ENCODE measurements at places on chromosomes 7 and 10.
A peak's percentile ranks its signal among the peaks of the same experiment; 100 is the strongest.

GRCh38 chr10:72075376-72076115 is 12.8 kb downstream of the SPOCK2 start:
- DNase-seq, result no peak

DNA sequence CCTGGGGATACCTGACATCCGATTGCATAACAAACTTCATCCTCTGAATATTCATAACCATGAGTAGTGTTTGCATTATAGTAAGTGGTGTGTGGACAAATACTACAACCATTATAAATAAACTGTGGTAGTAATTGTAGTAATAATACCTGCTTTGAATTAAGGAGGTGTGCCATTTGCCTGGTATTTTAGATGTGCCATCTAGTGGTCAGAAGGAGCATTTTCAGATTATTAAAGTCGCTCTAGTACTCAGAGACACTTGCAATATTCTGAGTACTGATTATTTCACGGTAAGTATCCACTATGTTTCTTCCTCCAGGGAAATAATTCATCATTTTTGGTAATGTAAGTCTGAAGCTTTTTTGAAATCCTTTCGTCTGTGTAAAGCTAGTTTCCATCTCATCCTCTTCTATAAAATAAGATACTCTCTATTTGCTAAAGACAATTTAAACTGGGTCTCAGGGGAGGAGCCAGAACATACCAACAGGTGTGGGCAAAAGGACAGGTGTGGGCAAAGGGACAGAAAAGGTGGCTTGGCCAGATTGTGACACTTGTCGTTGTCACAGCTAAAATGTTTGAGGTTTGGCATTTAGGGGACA is 115.3 kb upstream of the WDR11 start:
- peak; percentile 9 for DNase-seq

DNA sequence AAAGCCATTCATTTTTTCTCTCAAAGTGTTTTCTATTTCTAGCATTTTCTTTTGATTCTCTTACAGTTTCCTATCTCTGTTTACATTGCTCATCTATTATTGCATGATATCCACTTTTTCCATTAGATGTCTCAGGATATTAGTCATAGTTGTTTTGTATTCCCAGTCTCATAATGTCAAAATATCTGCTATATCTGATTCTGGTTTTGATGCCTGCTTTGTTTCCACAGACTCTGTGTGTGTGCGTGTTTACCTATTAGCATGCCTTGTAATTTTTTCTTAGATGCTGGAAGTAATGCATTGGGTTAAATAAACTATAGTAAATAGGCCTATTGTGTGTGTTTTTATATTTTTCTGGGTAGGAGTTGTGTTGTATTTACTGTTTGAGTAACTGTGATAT is 1126.3 kb downstream of the SORCS1 start:
- DNase-seq, result no peak

DNA sequence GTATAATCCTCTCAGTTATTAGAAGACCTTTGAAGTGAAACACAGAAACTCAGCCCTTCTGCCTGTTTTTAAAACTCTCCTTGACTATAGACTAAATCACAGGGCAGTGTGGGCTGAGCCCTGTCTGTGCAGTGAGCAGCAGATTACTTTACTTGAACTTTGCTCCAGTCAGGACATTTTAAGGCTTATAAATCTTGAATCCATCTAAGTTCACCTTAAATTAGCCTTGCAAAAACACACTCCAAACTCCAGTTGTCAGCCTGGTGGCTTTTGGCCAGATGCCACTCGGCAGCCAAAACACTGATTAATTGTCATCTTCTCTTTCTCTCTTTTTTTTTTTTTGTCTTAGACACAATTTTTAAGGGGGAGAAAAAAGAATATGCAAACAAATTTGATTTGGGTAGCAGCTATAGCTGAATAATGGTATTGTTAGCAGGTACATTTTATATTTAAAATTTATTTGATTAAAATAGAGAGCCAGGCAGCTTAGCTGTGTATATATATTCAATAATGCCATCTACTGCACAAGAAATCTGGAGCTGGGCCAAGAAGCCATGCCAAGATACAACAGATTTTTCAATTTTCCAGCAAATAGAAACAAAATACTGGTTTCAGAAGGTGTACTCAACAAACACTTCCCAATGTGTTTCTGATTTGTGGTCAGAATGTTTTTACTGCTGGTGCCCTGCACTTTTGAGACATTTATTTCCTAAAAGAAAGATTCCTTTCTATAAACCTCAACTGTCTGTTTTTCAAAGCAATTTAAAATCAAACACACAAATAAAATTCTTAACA is 247.7 kb downstream of the TFEC start:
- DNase-seq, result peak; percentile 6

GRCh38 chr7:7476381-7476780 is 59.3 kb downstream of the COL28A1 start:
- DNase-seq, result no peak

GRCh38 chr10:69416695-69417094 is at the start of gene TACR2:
Gene TACR2, minus strand, starts transcription at chr10:69416918. Its CDS starts 595 bp downstream, at chr10:69416323.
- DNase-seq, result no peak

- DNase-seq, result no peak
These were observed 5.9 kb upstream of the SUN1 start for GRCh38 chr7:826230-826917.

DNA sequence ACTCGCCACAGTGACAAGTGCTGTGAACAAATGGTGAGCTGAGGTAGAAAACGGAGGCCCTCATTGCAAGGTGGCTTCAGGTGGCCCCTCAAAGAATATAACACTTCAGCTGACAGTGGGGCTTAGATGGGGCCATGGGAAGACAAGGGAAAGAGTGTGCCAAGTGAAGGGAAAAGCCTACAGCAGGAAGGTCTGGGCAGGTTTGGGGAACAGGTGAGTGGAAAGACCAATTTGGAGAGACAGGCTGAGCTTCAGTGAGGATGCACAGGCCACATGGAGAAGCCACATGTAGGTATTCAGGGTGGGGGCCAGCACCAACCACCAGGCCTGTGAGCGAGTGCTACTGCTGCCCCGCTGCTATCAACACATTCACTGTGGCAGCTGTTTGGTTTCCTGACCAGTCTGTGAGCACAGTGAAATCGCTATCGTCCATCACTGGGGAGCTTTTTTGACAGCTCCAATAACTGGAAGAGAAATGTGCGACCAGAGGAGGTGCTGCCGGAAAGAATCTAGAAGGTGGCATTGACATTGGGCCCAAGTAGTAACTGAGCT is 3.4 kb downstream of the POLD2 start:
- no peak for DNase-seq

DNA sequence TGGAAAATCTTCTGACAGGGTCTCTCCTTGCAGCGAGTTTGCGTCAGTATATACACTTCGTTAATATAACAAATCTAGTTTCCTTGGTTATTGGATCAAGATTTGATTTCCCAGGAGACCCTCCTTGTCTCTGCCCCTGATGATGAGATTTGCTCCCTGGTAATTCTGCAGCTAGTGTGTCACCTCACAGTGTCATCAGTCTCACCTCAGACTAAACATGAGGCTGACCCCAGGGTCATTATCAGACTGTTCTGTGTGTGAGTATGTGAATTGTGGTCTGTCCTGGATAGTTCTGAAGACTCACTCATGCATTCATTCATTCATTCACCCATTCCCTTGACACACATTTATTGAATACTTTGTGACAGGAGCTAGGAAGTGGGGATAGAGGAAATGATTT is 138.4 kb upstream of the CTTNBP2 start:
- no peak for DNase-seq

- DNase-seq, result no peak
These were observed 18.4 kb downstream of the TSPAN14 start for GRCh38 chr10:80472234-80473095.

DNA sequence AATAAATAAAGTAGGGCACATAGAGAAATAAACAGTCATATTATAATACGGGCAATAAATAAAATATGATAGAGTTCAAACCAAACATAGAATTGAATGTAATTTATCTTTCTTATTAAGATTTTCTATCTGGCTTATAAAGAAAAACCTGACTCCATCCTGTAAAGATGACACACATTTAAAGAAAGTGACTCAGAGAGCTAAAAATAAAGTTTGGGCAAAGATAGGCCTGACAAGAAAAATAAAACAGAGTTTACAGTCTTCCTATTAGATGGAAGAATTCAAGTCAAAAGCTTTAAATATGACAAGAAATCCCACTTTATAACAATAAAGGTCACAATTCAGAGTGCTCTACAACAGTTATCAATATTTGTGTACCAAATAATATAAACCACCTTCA is 580.6 kb downstream of the PHTF2 start:
- DNase-seq, result no peak

- no peak for DNase-seq
These were observed 15.2 kb upstream of the LAMB4 start for GRCh38 chr7:108145401-108145800.

GRCh38 chr7:136033413-136034031 is 56.4 kb upstream of the MTPN start:
- no peak for DNase-seq

DNA sequence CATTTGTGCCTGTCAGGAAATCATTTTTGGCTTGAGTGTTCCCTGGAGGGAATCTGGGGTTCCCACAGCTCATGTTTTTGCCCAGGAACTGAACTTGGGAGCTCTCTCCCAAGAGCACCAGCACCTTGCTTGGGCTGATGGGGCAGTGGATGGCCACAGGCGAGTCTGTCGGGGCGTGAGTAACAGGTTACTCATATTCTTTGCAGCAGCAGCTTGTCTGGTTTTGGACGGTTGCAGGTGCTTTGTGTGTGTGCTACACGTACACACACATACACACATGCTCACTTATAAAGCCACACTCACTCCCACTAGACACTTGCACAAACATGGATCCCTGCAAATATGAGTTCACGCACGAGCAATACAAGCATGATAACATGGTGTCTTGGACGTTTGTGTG is 2.9 kb upstream of the PALD1 start:
- no peak for DNase-seq

- DNase-seq, result no peak
These were observed 116.7 kb upstream of the TMEM106B start for GRCh38 chr7:12094365-12094921.

DNA sequence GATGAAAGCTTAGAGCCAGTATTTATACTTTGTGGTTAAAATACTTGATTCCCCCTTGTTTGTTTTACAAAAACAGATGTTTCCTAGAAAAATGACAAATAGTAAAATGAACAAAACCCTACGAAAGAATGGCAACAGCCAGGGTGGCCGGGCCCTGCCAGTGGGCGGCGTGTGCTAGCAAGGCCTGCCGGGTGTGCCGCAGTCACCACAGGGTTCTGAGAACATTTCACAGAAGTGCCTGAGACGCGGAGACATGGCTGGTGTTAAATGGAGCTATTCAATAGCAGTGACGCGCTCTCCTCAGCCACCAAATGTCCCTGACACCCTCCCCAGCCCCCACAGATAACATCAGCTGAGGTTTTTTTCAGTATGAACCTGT is 14.5 kb downstream of the GPR146 start:
- DNase-seq, result no peak

GRCh38 chr7:151245360-151246101 is 3.0 kb downstream of the SMARCD3 start:
- peak; percentile 85 for DNase-seq

- DNase-seq, result no peak
These were observed 42.3 kb upstream of the MDFIC start for GRCh38 chr7:114879554-114879953.

DNA sequence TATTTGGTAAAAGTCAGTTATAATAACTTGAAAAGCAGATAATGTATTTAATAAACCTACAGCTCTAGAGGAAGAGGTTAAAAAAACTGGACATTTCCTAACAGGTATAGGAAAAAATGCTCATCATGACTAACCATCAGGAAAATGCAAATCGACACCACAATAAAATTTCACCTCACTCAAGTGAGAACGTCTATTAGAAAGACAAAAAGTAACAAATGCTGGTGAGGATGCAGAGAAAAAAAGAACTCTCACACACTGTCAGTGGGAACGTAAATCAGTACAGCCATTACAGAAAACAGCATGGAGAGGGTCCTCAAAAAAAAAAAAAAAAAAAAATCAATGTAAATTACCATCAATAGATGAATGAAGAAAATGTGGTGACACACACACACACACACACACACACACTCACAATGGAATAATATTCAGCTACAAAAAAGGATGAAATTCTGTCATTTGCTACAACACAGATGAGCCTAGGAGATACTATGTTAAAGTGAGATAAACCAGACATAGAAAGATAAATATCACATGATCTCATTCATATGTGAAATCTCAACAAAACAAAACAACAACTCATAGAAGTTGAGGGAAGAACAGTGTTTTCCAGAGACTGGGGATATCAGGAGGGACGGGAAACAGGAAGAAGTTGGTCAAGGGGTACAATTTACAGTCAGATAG is 20.1 kb downstream of the EPC1 start:
- DNase-seq, result no peak

GRCh38 chr7:101681170-101682007 is 52.3 kb upstream of the MYL10 start:
- DNase-seq, result no peak

- DNase-seq, result peak; percentile 20
These were observed 4.1 kb upstream of the CEP41 start for GRCh38 chr7:130444751-130445407.

GRCh38 chr10:88060762-88061161 is 197.3 kb downstream of the PTEN start:
- DNase-seq, result no peak

GRCh38 chr10:61961278-61961677 is 59.8 kb downstream of the ARID5B start:
- DNase-seq, result no peak

DNA sequence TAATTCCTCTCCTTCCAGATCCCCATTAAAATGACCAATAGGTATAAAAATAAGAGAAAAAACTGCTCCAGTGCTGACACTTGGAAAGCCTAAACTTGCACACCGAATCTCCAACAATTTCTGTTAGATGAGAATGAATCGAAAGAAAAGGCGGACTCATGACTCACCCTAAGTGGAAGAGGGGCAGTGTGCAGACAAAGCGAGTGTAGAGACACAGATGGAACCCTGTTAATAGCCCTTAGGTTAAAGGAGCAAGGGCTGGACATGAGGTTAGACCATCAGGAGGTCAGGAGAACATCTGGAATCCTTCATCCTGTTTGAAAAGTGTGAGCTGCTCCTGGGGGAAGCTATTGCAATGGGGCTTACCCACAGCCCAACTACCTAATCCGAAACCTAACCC is 103.4 kb upstream of the GLI3 start:
- no peak for DNase-seq

- DNase-seq, result no peak
These were observed 12.3 kb downstream of the CFAP46 start for GRCh38 chr10:132929953-132930548.

GRCh38 chr10:60224066-60224705 is 165.5 kb downstream of the ANK3 start:
- DNase-seq, result no peak

DNA sequence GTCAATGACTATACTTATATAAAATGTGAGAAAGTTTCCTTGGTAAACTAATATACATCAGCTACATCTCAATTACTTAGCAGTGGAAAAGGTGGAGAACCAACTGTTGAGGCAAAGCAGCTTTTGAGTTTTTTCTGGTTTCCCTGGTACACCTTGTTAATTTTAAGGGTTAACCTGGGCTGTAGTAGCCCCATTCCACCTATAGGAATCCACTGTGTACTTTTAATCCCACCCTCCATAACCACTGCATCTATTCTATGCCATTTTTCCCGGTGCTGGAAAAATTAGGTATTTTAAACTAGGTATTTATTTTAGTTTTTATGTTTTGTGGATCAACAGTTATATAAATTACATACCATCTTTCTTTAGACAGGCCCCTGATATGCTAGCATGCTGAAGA is 42.4 kb downstream of the NRBF2 start:
- DNase-seq, result no peak

GRCh38 chr7:38224392-38224791 is 46.3 kb downstream of the STARD3NL start:
- DNase-seq, result no peak

Measured in HuH-7 (cell line).